ENCODE measurements at places on chromosomes 2 and 18.

DNA sequence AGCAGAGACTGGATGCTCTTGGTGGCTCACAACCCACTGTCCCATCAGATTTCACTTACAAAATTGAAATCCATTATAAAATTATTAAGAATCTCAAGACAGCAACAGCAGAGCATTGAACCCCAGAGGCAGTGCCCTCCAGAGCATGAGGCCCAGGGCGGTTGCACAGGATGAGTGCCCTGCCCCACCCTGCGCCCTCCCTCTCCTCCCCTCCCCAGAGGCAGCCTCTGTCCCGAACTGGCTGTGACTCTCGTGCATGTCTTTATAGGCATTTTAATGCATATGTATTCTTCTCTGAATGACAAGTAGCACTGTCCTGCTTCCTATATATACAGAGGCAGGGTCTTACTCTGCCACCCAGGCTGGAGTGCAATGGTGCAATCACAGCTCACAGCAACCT is 10.4 kb downstream of the MFSD2B start:
- no peak for DNase-seq

DNA sequence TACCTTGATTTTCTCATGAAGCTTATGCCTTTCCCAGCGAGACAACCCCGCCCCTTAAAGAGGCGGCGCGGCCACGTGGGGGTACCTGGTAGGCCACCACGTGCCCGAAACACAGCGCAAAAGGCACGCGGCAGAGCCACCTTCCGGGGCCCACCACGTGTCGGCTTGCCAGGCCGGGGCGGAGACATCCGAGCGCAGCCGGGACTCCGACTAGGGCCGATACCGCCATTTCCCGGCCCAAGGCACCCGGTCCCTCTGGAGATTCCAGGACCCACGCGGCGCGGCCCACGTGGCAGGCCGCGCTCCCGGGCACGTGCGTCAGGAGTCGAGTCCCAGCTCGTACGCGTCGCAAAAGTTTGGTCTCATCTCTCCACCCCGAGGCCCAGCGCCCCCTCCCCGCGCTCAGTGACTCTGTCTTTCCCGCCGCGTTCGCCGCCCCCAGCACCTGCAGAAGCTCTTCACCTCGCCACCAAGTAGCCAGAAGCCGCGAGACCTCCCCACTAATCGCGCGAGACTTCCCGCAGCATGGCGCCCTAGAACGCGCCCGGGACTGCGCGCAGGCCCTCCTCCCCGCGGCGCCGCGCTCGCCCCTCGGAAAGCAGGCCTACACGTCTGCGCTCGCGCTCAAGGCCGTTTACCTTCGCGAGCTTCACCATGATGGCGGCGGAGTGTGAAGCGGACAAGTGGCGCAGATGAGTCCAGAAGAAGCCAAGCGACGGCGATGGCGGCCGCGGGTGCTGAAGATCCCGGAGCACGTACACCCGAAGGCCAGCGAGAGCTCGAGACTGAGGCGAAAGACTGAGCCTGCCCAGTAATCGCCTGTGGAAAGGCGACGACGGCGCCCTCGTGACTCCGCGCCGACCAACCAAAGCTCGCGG is at the start of gene NCL:
NCL (minus strand) TSS at position 787 of the 878 bp plus-strand sequence; CDS start at position 656, 131 bp downstream.
- peak; percentile 93 for DNase-seq

GRCh38 chr2:238527565-238527964 is 100.8 kb downstream of the ASB1 start:
- no peak for DNase-seq

DNA sequence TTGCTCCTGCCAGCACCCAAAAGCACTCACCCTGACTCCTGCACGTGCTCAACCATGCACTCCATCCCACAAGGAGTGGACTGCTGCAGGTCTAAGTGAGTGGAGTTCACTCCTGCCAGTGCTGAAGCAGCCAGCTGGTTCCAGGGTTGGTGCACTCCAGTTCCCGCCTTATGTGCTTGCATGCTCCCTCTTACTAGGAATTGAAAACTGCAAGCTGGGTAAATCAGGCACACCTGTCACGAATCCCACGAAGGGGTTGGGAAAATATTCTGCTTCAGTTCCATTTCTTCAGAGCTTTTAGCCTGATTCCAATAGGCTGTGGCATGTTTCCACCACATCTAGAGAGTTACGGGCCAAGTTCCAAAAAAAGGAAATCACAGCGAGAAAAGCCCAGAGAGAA is 1365.5 kb upstream of the CHAC2 start:
- no peak for DNase-seq
